IPS DF 6.9 (cell line): ENCODE measurements at places on chromosomes 6 and 20.

DNA sequence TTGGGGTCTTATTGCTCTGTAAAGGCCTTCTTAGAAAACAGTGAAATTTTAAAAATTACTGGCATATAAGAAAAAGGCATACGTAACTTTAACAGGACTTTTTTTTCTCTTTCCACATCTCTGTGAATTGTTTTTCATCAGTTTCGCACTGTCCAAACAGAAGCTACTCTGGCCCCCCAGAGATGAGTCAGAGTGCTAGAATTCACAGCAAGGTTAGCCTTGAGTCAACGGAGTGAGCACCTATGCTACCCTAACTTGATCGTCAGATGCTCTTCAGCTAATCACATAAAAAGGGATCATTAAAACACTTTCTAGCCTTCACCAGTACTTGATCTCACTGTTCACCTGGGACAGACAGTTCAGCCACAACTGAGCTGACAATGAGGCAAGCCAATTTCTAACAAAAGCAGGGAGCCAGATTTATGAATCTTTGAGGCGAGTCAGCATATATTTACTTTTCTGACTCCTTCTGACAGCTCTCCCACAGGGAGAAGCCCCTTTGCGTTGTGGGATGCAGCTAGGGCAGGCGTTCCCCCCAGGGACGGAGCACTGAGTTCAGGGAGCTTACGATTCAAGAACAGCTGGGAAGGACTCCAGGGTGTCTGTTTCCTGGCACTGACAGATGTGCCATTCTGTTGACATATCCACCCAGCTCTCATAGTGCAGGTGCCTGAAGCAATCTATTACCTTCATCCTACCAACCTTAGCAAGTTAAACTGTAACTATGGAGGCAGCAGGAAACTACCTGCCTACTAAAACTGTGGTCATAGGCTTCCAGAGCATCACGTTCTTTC is 46.4 kb upstream of the SPDEF start:
- peaks cover 8% of the 10 kb centered on the region; the same call in 1 of the 2 replicates for H3K4me1 ChIP-seq
- H3K4me3 ChIP-seq, result no peak overlapping the region
- no peak overlapping the region for H3K27ac ChIP-seq
- DNase-seq, result no peak
- H3K27me3 ChIP-seq, result no peaks in the 10 kb centered on the region

DNA sequence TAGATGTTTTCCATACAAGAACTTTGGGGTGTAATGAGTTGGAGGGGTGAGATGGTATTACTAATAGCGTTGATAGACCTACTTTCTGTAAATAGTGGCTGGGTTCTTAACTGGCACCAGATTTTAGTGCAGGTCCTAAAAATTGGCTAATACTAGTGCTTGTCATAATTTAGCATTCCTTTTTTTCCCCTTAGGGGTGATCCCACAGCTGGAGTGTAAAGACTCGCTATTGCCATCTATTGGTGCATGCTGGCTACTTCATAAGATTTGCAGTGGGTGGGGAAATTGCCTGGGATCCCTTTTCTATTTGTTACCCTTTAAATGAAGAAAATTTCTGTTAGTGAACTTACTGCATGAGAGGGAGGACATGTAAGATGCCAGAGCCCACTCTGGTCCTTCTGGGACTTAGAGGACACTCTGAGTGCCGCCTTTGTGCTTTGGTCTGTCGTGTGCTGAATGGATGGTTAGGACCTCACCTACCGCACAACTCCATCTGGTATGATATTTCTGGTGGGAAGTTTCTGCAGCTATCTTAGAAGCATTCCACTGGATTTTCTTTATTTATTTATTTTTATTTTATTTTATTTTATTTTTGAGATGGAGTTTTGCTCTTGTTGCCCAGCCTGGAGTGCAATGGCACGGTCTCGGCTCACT is 195.5 kb downstream of the JARID2 start:
- peaks cover 25% of the 10 kb centered on the region for H3K4me1 ChIP-seq
- H3K4me3 ChIP-seq, result no peak overlapping the region
- H3K27ac ChIP-seq, result no peak overlapping the region
- DNase-seq, result no peak

- H3K27me3 ChIP-seq, result no peaks in the 10 kb centered on the region
- H3K4me3 ChIP-seq, result no peak overlapping the region
- 0 out of 2 replicates have a peak, but pooled peaks cover 2% of the 10 kb centered on the region for H3K4me1 ChIP-seq
- H3K36me3 ChIP-seq, result no peaks in the 10 kb centered on the region
- DNase-seq, result no peak
Observed at GRCh38 chr6:34664256-34664971, 32.2 kb downstream of the ILRUN start.

GRCh38 chr20:43963872-43964791 is 49.5 kb downstream of the TOX2 start:
- peaks cover 8% of the 10 kb centered on the region for H3K4me1 ChIP-seq
- H3K4me3 ChIP-seq, result no peak overlapping the region
- H3K27me3 ChIP-seq, result no peaks in the 10 kb centered on the region
- no peak overlapping the region for H3K27ac ChIP-seq

DNA sequence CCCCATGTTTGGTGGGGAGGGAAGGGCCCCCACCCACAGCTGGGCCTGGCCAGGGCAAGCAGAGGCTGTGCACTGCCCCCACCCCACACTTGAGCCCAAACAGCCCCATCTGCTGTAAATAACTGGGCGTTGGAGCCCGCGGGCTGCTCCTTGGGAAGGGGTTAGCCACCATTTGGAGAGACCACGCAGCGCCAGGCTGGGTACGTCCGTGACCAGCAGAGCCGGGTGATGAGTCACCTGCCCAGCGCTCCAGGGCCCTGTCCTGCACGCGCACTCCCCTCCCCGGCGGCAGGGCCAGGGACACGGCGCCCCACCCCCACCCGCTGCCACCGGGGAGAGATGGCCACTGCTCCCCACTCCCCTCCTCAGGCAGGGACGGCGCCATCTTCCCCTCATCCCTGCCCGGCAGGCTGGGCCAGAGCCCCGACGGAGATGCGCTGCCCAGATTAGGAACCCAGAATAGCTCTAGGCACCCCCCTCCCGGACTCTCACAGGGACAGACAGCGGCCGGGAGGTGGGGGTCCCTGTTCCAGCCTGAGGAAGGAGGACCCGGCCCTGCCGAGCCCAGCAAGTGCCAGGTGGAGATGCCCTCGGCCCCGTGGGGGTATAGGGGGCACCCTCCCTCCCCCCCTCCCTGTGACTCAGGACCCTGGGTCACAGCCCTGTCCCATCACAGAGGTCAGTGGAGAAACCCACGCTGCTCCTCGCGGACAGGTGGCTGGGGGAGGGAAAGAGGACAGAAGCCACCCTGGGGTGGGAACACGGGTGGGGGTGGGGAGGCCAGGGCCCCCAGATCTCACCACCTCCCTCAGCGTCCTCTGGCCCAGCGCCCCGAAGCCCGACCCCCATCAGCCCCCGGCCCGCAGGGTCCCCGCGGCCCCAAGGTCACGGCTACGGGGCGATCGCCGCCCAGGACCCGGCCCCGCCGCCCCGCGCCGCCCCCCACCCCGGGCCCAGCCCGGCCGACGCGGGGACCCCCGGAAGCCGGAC is 642 bp downstream of the EEF1A2 start:
- DNase-seq, result no peak
- H3K4me3 ChIP-seq, result peak overlapping the region; percentile 53; the same call in 1 of the 2 replicates
- H3K36me3 ChIP-seq, result no peaks in the 10 kb centered on the region
- H3K27ac ChIP-seq, result no peak overlapping the region
- H3K27me3 ChIP-seq, result peaks cover 5% of the 10 kb centered on the region; the same call in 1 of the 2 replicates
- H3K4me1 ChIP-seq, result peaks cover 12% of the 10 kb centered on the region

- no peaks in the 10 kb centered on the region for H3K4me1 ChIP-seq
- no peaks in the 10 kb centered on the region; the same call in 1 of the 2 replicates for H3K36me3 ChIP-seq
- H3K4me3 ChIP-seq, result no peak overlapping the region
Observed at GRCh38 chr20:31758521-31758920, 19.4 kb downstream of the TPX2 start.

GRCh38 chr6:143146186-143146851 is 85.6 kb downstream of the AIG1 start:
- H3K4me1 ChIP-seq, result no peaks in the 10 kb centered on the region
- no peaks in the 10 kb centered on the region for H3K27me3 ChIP-seq
- H3K36me3 ChIP-seq, result no peaks in the 10 kb centered on the region; the same call in 1 of the 2 replicates

GRCh38 chr6:135811644-135812526 is 39.6 kb upstream of the PDE7B start:
- H3K27ac ChIP-seq, result no peak overlapping the region
- H3K4me1 ChIP-seq, result 0 out of 2 replicates have a peak, but pooled peaks cover 1% of the 10 kb centered on the region
- H3K4me3 ChIP-seq, result no peak overlapping the region
- H3K27me3 ChIP-seq, result no peaks in the 10 kb centered on the region

- no peak overlapping the region for H3K27ac ChIP-seq
- H3K27me3 ChIP-seq, result no peaks in the 10 kb centered on the region
- no peaks in the 10 kb centered on the region for H3K4me1 ChIP-seq
- no peak overlapping the region for H3K4me3 ChIP-seq
- DNase-seq, result no peak
Observed at GRCh38 chr6:75478929-75479328, 14.7 kb downstream of the FILIP1 start.

DNA sequence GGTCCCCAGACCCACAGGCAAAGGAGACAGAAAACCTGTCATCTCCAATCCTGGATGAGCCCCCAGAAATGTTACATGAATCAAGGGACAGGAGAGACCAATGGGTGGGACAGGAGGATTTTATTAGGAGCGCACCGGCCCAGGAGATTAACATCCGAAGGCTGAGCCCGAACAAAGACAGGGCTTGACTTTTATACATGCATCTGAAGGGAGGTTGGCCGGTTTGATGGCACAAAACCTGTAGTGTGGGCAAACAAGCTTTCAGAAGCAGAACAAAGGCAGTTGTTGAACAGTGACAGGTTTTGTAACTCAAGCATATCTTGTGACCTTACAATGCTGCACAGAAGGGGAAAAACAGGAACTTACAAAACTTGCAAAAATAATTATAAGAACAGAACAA is 83.9 kb upstream of the GPR6 start:
- no peaks in the 10 kb centered on the region for H3K36me3 ChIP-seq
- no peaks in the 10 kb centered on the region for H3K27me3 ChIP-seq

DNA sequence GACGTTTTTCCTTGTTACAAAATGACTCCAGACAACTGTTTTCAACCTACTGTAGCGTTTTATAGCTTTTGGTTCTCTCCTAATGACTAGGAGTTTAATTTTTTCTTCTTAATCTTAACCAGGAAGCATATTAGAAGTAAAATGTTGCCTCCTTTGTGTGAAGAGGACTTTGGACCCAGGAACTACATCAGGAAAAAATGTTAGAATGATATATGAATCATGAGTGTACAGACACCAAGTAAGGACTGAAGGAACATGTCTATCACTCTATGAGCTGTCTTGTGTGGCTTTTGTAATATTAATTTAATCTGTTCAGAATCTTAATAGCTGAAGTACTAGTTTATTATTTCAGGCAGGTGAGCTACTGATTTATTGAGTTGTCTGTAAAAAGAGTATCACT is 71.0 kb upstream of the MARCKS start:
- no peaks in the 10 kb centered on the region for H3K27me3 ChIP-seq
- no peaks in the 10 kb centered on the region for H3K4me1 ChIP-seq
- H3K4me3 ChIP-seq, result no peak overlapping the region
- DNase-seq, result no peak

DNA sequence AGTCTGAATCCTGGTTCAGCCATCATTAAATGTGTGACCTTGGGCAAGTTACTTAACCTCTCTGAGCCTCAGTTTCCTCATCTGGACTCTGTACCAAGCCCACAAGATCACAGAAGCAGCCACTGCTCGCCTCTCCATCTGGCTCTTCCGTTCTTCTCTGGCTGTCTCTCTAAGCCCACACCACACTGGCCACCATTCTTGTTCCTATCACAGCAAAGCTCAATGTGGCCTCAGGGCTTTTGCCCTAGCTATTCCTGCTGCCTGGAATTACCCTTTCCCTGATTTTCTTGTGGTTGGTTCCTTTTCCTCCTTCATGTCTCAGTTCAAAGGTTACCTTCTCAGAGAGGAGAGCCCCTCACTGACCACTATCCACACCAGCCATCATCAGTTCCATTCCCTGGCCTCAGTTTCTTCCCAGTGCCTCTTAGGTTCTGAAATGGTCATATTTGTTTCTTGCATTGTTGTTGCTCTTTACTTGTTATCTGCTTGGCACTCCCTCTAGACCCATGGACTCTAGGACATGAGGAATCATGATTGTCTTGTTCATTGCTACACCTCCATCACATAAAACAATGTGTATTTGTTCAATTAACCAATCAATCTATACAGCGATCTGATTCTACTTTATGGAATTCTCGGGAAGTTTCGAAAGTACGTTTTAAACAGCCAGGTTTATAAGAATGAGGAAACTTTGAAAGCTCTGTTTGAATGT is 56.5 kb upstream of the PTPN1 start:
- no peaks in the 10 kb centered on the region for H3K36me3 ChIP-seq
- H3K4me1 ChIP-seq, result no peaks in the 10 kb centered on the region
- no peak overlapping the region for H3K4me3 ChIP-seq
- H3K27me3 ChIP-seq, result no peaks in the 10 kb centered on the region

- H3K4me3 ChIP-seq, result no peak overlapping the region
- H3K36me3 ChIP-seq, result no peaks in the 10 kb centered on the region
- DNase-seq, result no peak
- no peaks in the 10 kb centered on the region for H3K4me1 ChIP-seq
- no peak overlapping the region for H3K27ac ChIP-seq
Observed at GRCh38 chr6:46376562-46377061, 114.6 kb downstream of the RCAN2 start.

- no peak overlapping the region for H3K4me3 ChIP-seq
- DNase-seq, result no peak
- no peak overlapping the region for H3K27ac ChIP-seq
- H3K36me3 ChIP-seq, result no peaks in the 10 kb centered on the region
- H3K27me3 ChIP-seq, result no peaks in the 10 kb centered on the region
Observed at GRCh38 chr20:52402950-52403349, 211.4 kb upstream of the ZFP64 start.

DNA sequence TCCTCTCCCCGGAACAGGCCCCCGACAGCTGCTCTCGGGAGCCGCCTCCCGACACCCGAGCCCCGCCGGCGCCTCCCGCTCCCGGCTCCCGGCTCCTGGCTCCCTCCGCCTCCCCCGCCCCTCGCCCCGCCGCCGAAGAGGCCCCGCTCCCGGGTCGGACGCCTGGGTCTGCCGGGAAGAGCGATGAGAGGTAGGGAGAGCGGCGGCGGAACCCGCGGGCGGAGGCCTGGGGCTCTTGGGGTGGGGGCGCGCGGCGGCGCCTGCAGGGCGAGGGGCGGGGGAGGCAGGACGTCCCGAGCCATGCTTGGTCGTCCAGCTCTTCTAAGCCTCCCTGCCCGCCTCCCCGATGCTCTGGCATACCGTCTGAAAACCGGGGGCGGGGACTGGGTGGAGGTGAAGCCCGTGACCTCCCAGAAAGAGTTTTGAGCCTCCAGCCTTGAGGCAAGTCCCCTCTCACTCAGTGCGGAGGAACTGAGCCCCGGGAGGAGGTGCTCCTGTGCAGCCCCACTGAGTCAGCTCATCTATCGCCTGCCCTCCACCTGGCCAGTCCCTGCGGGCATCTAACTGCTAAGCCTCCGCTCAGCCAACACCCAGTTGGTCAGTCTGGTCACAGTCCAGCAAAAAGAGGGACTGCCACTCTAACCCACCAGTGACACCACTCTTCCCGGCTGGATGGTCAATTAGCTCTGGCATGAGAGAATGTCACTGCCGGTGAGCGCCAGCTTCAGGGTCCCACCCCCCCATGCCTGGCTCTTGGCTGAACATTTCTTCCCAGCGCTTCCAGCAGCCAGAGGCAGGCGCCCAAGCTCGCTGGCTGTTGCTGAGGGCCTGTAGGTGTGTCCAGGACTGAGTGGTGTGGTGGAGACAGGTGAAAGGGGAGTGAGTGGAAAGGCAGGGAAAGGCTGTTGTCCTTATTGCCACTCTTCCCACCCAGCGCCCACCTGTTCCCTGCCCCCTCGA is 482 bp downstream of the DDR1 start:
- peak overlapping the region; percentile 73; the same call in 1 of the 2 replicates for H3K4me3 ChIP-seq
- H3K27ac ChIP-seq, result no peak overlapping the region
- DNase-seq, result no peak
- peaks cover 20% of the 10 kb centered on the region for H3K4me1 ChIP-seq
